ENCODE measurements at places on chromosomes 5 and 9.

DNA sequence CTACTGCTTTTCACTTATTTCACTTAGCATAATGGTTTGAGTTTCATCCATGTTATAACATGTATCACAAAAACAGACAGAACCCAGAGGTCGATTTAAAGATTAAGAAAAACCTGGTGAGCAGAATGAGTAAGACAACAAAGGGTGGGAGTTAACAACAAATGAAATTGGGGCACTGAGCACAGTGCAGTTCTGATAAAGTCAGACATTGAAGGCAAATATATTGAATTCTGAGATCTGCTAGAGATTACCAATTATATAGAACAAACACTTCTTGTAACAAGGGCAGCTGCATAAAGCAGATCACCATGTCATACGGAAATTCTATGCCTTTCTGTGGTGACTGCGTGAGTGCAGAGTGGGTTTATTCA is 517.3 kb upstream of the RORB start:
- DNase-seq, result no peak

GRCh38 chr5:44663991-44664710 is 144.6 kb upstream of the MRPS30 start:
- peak; percentile 51 for DNase-seq

DNA sequence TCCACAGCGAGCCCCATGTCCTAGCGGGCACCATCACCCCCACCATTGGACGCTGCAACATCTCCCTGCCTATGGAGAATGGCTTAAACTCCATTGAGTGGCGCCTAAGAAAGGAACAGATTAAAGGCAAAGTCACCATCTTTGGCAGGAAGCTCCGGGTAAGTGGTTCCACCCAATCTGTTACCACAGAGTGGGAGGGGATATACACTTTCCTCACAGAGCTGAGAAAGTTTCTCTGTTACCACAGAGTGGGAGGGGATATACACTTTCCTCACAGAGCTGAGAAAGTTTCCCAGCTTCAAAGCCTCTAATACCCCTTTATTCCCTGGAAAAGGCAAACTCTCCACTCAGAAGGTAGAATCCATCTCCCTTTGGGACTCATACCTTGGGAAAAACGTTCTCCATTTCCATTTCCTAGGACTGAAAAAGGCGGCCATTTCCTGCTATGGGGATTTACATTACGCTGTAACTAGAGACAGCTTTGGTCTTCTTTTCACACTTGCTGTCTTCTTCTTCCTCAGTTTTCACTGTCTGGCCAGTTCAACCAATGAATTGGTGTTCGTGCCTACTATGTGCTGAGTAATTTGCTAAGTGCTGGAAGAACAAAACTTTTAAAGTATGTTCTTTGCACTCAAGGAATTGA is 63.4 kb upstream of the WWC1 start:
- no peak for DNase-seq

GRCh38 chr9:79266986-79267385 is 304.8 kb upstream of the TLE4 start:
- DNase-seq, result no peak

- no peak for DNase-seq
Measured at GRCh38 chr5:127216143-127216542, 74.5 kb upstream of the MEGF10 start.

- DNase-seq, result no peak
Measured at GRCh38 chr5:36881304-36881703, 4.7 kb downstream of the NIPBL start.

- no peak for DNase-seq
Measured at GRCh38 chr9:1604942-1605560, 410.1 kb upstream of the SMARCA2 start.

- no peak for DNase-seq
Measured at GRCh38 chr9:74444369-74444768, 52.8 kb upstream of the RORB start.

Measured in upper lobe of right lung (tissue), 1 donor.